ENCODE measurements at places on chromosomes 4 and X.
A peak's percentile ranks its signal among the peaks of the same experiment; 100 is the strongest.

DNA sequence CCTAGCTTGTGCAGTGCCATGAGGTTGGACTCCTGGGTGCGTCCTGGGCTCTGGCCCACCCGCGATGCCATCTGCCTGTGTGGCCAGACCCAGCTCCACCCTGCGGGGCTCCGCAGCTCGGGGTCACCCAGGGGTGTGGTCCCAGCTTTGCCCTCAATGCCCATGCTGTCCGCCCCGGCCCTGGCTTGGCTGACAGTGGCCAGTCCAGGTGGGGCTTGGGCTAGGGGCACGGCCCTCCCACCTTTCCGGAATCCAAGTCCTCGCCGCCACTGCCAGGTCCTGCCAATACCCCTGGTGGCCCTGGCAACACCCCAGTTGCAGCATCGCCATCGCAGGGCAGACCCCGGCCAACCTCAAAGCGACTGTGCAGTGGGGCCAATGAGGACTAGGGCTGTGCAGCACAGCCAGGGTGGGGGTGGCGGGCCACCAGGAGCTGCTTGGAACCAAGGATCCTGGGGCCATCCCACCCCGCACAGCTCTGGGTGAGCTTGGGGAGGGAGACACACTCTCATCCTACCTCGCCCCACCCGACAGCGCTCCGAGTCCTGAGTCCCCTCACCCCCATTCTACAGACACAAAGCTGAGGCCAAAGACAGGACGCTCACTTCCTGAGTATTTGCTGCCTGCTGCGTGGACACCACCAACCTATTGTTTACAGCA lies 80.9 kb downstream of the ZNF718 start:
- DNase-seq: no peak

DNA sequence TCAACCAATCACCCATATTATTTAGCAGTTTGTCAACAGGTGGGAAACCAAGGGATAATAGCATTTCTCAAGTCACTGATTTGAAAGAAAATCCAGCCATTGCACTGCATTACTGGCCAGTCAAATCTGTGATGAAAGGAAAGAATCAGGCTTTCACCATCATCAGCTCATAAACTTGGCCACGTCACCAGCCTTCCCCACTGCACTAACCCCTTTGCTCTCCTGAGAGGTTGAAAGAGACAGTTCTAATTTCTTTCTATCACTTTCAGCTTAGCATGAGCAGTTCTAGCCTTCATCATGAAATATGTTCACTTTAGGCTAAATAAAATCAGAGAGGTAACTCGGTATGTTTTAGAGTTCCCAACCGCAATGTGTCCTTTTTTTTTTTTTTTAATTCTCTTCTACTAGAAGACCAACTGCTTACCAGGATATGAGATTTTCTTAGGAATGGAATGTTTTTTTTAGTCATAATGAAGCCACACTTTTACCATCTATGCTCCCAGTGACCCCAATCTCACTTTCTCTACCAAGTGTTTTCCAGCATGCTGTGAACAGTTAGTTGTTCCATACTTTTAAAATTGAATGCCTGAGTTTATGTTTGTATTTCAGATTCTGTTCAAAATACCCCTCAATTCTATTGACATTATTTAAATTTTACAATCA lies 55.7 kb upstream of the SLC7A11 start:
- no peak for DNase-seq

- peak; percentile 57 for DNase-seq
Measured at GRCh38 chr4:151117371-151117962, 18.0 kb downstream of the RPS3A start.

GRCh38 chrX:145821291-145821897 lies 3.8 kb downstream of the SLITRK2 start:
- DNase-seq: no peak

DNA sequence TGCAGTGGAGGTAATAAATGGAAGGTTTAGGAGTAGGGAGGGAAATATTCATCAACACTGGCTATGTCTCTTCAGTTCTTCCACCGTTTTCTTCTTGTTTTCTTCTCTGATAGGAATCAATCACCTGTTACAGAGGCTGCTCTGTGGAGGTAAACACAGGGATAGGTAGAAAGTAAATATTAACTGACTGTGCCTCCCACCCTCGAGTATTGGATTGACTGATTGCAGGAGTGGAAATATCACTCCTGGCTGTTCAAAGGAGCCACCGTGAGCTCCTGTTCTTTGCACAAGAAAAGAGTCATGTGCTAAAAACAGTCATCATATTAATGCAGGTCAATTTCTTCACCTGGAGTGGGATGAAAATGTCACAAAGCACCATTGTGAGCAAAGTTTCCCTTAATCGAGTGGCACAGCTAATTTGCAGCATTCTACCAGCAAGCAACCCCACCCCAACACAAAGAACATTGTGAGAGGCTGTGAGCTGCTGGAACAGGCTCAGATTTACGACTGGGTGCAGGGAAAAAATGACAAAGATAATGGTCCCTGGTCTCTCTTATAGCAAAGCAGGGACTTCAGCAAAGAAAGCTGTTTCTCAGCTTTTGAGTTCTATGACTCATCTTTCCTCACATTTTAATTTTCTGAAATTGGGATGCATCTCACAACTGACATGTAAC lies 113.7 kb upstream of the TSPAN5 start:
- DNase-seq: no peak

DNA sequence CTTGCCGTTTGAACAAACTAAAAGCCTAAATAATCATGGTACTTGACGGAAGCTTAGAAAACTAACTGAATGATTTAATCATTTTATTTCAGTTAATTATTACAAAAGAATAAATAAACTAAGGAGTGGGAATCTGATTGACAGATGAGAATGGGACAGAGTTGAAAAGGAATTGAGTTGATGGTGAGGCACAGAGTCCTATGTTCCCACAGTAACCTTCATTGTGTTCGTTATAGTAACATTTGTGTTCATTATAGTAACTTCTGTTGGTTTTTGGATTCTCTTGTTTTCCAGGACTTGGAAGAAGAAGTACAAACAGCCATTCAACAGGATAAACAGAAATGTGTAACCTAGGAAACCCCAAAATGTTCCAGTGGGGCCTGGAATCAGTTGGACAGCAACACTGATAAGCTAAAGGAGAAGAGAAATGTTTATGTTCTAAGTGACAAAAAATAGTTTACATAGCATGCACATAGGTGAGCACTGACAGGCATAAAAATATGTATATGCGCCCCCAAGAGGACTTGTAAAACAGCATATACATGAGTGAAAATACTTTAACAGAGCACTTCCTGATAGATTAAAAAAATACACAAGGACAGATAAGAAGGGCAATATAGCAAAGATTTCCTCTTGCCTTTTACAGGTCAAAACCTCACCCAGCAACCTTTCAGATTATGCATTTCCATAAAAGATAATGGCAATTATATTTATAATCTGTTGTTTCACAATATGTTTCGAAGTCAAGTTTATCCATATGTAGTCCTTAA lies 218.6 kb upstream of the HTR2C start:
- DNase-seq: no peak

DNA sequence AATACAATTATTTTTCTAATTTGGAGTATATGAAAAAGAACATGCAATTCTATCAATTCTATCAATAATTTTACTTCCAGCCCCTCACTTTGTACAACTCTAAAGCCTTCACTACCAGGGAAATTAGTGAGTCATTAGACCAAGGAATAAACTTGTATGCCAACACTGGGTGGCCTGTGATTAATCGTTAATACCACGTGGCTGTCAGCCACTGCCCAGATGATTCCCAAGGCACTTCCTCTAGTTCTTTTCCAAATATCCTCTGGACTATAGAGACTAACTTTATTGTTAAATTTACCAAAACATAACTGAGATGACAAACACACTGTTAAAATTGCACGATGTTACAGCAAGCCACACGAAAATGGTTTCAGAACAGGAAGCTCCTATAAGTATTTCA lies 45.7 kb downstream of the MID1 start:
- no peak for DNase-seq

DNA sequence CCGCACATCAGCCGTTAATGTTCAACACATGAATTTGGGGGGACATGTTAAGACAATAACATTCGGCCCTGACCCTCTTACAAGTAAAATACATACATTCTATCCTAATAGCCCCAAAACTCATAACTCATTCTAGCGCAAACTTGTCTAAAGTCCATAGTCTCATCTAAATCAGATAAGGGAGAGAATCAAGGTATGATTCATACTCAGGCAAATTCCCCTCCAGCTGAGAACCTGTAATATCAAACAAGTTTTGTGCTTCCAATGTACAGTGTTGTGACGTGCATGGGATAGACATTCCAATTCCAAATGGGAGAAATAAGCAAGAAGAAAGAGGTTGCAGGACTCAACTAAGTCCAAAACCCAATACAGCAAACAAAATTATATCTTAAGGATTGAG lies 69.0 kb downstream of the SERPINA7 start:
- no peak for DNase-seq

GRCh38 chr4:158139086-158139485 lies 33.7 kb downstream of the GASK1B start:
- no peak for DNase-seq

GRCh38 chrX:150038315-150038714 lies 100.0 kb upstream of the EOLA2 start:
- no peak for DNase-seq

DNA sequence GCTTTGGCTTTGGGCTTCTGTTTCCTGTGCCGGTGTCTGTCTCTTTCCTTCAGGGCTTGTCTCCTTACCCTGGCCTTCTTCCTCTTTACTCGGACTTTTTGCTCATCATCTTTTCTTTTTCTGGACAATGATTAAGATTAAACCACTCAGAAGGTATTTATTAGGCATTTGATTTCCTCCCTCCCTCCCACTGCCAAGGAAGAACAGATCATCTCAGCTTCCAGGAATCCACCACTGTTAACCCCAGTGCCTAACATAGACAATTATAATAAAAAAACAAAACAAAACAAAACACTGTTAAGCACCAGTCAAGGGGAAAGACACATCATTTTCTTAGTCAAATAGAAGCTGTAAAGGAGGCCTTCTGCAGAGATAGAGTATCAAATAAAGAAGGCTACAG lies 16.6 kb downstream of the PGRMC1 start:
- DNase-seq: no peak

DNA sequence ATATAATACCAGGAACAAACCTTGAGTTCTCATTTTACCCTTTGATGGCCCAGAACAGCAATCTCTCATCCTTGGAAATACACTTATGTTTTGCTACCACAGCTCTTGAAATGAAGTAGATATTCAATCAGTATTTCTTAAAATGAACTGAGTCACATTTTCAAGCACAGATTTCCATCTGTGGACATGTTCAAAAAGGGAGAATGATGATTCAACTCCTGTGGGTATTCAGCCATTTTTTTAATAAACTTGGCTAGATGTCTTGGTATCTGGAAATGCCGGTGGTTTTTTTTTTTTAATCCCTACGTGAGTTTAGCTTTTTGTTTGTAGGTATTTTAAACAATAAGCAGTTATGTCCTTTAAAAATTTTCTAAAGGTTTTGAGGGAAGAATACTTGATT lies 64.2 kb upstream of the TRPC5OS start:
- no peak for DNase-seq

- no peak for DNase-seq
Measured at GRCh38 chr4:77418333-77418732, 187.3 kb upstream of the CXCL13 start.

GRCh38 chr4:152235718-152236117 lies 300.2 kb downstream of the FBXW7 start:
- no peak for DNase-seq

DNA sequence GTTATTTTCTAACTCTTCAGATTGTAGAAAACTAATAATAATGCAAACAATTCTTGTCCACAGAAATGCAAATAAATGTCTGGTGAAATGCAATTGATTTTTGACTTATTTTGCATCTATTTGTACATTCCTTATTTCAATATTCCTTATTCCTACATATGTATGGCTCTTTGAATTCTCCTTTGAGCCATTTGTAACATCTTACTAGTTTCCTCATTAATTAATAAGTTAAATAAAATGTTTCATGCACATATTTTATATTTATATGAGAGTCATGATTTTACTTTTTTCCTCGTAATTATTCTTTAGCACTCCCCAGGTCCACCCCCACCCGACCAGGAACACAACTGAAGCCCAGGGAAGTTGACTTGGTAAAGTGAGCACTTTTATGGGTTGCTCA lies 2.7 kb upstream of the FTHL17 start:
- DNase-seq: no peak

DNA sequence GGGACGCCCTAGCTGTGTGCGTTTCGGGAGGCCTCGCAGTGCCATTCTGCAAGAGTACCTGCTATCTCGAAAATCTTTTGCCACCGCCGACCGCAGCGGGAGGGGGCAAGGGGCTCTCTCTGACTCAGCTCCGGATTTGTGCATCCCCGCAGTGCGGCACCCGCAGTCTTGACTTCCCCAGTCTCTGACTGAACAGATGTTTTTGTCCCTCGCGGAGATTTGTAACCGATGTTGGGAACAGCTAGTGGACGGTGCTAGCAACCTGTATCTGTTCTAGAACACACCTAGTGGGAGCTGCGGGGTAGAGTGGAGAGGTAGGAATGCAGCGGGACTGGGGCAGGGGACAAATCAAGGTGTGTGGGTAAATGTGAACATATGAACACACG lies 17.2 kb downstream of the NKX6-1 start:
- DNase-seq: no peak

DNA sequence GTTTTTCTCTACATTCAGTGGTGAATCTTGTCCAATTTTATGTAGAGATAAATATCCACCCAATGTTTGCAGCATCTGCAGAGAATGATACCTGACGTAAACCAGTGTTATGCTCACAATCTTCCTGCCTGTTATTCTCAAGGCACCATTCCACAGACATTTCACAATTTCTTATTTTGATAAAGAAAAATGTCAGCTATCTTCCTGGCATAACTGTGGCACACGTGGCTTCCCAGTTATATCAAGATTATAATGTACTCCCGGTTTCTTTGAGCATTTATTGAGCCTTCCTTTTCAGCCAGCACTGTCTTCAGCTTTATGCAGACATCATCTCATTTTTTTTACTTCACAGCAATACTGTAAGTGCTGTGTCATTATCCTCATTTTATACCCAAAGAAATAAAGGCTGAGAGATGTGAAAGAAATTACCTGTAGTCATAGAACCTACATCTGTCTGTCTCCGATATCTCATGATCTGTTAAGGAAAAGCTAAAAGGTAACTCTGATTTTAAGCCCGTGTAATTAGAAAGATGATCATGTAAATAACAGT lies 1300.8 kb upstream of the TENM3 start:
- DNase-seq: no peak

DNA sequence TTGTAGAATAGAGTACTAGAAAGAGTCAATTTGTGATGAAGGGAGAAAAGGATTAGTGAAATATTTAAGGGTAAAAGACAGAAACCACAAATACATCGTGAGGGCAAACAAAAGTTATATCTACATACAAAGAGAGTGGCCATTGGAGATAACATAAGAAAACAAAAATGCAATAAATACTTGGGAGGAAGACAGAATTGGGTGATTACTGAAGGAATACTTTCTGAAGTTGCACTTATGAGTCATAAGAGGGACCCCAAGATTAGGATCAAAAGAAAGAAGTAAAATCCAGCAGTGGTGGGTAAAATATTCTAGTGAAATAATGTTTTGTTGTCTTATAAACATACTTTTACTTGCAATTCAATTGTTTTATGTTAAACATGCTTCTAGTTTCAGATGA lies 53.7 kb downstream of the GLRA3 start:
- no peak for DNase-seq

Measured in naive thymus-derived CD8-positive, alpha-beta T cell (primary cell).